IMR-90 (cell line): ENCODE measurements at places on chromosomes 2 and 18. TPM values are rescaled to one million over a fixed set of nuclear protein-coding genes. Genes with fewer than 3 reads are reported as not detected.
A peak's percentile ranks its signal among the peaks of the same experiment; 100 is the strongest.

Gene PROKR1
- total RNA-seq = not detected in 2 replicates

GRCh38 chr2:119484834-119485233 lies 39.4 kb downstream of the SCTR start:
- DNase-seq = no peak
- no peaks in the 10 kb centered on the region for H3K4me1 ChIP-seq
- H3K4me3 ChIP-seq = no peak overlapping the region
- H3K27ac ChIP-seq = no peak overlapping the region
- no peaks in the 10 kb centered on the region for H3K36me3 ChIP-seq
- peaks cover 28% of the 10 kb centered on the region for H3K27me3 ChIP-seq

- no peak overlapping the region for H3K4me3 ChIP-seq
- H3K4me1 ChIP-seq = no peaks in the 10 kb centered on the region
- no peaks in the 10 kb centered on the region for H3K27me3 ChIP-seq
- H3K36me3 ChIP-seq = no peaks in the 10 kb centered on the region
Measured at GRCh38 chr2:31770741-31771140, 190.0 kb upstream of the SRD5A2 start.

DNA sequence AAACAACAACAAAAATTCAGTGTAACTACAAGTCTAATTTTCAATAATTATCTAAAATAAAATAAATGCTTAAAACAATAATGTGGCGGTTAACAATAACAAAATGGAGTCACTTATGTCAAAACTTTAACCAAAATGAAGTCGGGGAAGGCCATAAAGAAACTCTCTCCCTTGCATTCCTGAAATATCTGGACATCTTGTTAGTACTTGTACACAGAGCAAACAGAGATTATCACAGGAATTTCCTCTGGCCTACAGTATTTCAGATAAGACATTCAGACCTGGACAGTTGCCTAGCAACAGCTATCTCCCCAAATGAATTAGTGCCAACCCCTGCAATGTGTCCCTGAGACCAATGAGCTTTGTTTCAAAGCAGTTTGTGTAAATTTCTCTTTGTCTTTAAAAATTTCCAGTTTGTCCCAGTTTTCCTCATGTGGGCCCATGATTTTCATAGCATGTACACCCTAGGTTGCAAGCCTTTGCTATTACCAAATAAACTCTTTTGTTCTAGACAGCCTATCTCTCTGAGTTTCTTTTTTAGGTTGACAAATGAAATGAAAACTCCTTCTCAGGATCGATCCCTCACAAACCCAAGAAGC lies 68.6 kb downstream of the EXOC6B start:
- H3K27me3 ChIP-seq = no peaks in the 10 kb centered on the region
- H3K36me3 ChIP-seq = peaks cover 3% of the 10 kb centered on the region; the same call in 1 of the 2 replicates
- no peak overlapping the region for H3K27ac ChIP-seq
- DNase-seq = peak; percentile 76
- H3K4me1 ChIP-seq = peaks cover 4% of the 10 kb centered on the region

DNA sequence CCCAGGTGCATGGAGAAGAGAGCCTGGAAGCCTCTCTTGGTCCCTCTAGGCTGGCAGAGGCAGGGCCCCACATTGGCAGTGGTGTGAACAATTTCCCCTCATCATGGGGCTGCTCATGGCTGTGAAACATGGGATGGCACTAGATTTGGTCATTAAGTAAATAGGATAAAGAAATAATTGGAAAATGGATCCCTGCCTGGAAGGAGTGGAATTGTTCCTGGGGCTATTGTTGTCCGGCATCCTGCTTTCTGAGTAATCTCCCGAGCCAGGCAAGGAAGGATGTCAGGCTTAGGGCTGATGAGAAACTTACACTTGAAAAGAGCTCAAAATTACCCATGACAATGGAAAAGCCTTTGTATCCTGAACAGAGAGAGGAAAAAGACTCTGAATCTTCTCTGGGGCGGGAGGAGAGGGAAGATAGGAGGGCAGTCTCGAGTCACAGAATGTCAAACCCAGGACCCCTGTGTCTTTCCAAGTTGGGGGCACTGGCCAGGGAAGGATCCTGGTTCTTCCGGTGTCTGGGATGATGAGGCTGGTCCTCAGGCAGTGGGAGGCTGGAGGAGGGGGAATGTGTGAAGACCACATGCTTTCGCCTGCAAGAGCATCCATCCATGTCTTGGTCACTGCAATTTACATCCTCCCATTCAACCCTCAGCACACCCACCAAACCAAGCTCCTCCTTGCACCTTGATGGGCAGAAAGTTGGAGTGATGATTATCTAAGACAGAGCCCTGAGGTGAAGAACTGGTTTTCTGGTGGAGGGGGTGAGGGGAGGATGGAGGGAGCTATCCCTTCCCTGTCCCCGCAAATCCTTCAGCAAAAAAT lies 27.1 kb upstream of the STEAP3 start:
- peaks cover 18% of the 10 kb centered on the region for H3K4me1 ChIP-seq
- no peak for DNase-seq
- H3K36me3 ChIP-seq = no peaks in the 10 kb centered on the region

Gene CHRNG
- not detected in 2 replicates for total RNA-seq

DNA sequence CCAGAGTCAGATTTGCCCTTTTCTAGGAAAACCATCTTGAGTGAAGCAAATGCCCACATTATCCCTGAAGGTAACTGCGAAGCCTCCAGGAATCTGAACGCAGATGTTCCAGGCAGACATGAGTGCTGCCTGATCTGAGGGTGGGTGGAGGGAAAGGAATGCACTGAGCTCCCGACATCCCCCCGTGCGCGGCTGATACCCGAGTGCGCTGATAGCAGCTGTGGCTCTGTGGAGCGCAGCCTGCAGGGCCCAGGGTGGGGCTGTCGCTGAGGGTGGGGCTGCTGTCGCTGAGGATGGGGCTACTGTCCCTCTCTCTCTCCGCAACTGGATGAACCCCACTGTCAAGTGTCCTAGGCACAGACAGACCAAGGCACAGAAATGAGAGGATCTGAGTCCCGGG lies 82.4 kb downstream of the GFPT1 start:
- no peak for DNase-seq
- H3K27me3 ChIP-seq = no peaks in the 10 kb centered on the region
- H3K27ac ChIP-seq = no peak overlapping the region
- H3K4me1 ChIP-seq = peaks cover 28% of the 10 kb centered on the region
- H3K4me3 ChIP-seq = no peak overlapping the region
- H3K36me3 ChIP-seq = no peaks in the 10 kb centered on the region

Gene NPHP1
- 1.8 and 2.8 TPM in 2 replicates for total RNA-seq
